Aorta (tissue), 5 donors: ENCODE measurements at places on chromosomes 7 and 10. TPM values are rescaled to one million over a fixed set of nuclear protein-coding genes. Genes with fewer than 3 reads are reported as not detected.
A peak's percentile ranks its signal among the peaks of the same experiment; 100 is the strongest.

DNA sequence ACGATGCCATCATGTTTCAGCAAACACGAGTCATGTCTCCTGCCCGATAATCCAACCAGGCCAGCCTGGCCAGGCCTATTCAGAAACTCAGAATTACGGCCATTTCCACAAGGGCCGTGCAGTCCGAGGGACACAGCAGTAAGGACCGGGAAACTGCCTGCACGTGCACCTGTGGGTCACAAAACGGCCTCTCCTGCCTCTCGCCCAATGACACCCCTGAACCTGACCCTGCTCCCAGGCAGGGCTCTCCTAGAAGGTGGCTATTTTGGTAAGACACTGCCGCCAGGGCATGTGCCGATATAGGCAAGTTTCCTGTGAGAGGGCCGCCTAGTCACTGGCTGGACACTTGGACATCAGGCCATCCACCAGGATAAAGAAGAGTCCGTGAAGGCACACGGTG is 196.7 kb downstream of the TCERG1L start:
- no peak overlapping the region for H3K27ac ChIP-seq
- H3K4me3 ChIP-seq = no peak overlapping the region
- no peaks in the 10 kb centered on the region for H3K4me1 ChIP-seq
- no peaks in the 10 kb centered on the region for H3K27me3 ChIP-seq

Gene GFRA1
- polyA plus RNA-seq = 0.15 TPM

DNA sequence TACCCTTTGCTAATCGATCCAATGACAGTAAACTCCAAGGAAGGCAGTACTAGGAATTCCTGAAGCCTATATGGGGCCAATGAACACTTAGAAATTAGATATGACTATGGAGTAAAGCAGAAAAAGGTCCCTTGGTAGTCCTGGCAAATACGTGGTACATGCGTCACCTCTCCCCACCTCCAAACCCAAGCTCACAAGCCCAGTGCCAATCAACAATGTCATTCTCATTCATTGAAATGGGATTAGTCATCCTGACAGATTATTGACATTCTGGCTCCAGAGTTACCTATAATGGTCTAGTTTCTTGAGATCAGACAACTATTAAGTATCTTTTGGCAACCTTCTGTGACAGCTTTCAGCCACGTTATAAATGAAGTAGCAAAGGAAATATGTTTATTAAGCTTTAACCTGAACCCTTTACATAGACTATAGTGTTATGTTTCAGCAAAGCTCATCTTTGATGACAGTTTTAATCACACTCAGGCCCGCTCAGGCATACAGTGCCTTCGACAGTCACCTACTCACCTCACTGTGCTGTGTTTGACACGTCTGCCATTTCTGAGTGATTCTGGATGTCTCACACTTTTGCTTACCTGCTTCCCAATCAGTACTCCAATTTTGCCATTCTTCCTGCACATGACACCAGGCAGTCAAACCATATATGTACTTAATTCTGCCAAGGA is 69.6 kb upstream of the ADO start:
- no peaks in the 10 kb centered on the region for H3K36me3 ChIP-seq
- H3K27ac ChIP-seq = no peak overlapping the region
- no peak overlapping the region for H3K4me3 ChIP-seq
- no peaks in the 10 kb centered on the region for H3K27me3 ChIP-seq

DNA sequence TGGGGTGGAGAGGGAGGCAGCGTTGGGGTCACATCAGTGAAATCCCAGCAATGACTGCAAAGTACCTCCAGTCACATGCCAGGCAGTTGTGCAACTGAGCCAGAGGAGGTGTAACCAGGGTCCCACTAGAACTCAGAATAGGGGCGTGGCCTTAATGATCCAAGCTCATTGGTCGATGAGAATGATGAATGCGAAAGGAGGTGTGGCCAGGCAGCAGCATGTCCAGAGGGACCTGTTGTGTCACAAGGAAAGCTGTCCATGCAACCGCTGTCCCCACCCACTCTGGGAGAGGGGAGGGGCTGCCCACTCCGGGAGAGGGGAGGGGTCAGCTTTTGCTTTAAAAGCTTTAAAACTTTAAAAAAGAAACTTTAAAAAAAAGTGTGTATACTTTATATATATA is 25.3 kb upstream of the MTPAP start:
- DNase-seq = no peak
- H3K36me3 ChIP-seq = no peaks in the 10 kb centered on the region
- H3K27me3 ChIP-seq = no peaks in the 10 kb centered on the region
- H3K27ac ChIP-seq = no peak overlapping the region
- H3K4me1 ChIP-seq = no peaks in the 10 kb centered on the region

GRCh38 chr10:31620226-31621151 is 301.5 kb downstream of the ZEB1 start:
- no peaks in the 10 kb centered on the region for H3K4me1 ChIP-seq
- no peaks in the 10 kb centered on the region for H3K36me3 ChIP-seq
- H3K4me3 ChIP-seq = no peak overlapping the region

GRCh38 chr10:34748767-34749166 is 66.3 kb downstream of the PARD3 start:
- no peak overlapping the region for H3K4me3 ChIP-seq
- no peak overlapping the region for H3K27ac ChIP-seq
- no peaks in the 10 kb centered on the region for H3K4me1 ChIP-seq
- no peak for DNase-seq

Gene PSMC2
- 119 TPM for polyA plus RNA-seq

GRCh38 chr7:66198956-66199355 is 6.2 kb upstream of the TPST1 start:
- H3K4me1 ChIP-seq = no peaks in the 10 kb centered on the region
- H3K27me3 ChIP-seq = no peaks in the 10 kb centered on the region
- no peak overlapping the region for H3K4me3 ChIP-seq
- no peaks in the 10 kb centered on the region for H3K36me3 ChIP-seq

GRCh38 chr7:21947056-21947455 is 1.4 kb upstream of the CDCA7L start:
- DNase-seq = no peak
- H3K27me3 ChIP-seq = no peaks in the 10 kb centered on the region
- no peak overlapping the region for H3K27ac ChIP-seq
- H3K4me3 ChIP-seq = no peak overlapping the region

- H3K4me3 ChIP-seq = peak overlapping the region; percentile 65
- H3K4me1 ChIP-seq = no peaks in the 10 kb centered on the region
- no peaks in the 10 kb centered on the region for H3K27me3 ChIP-seq
- no peaks in the 10 kb centered on the region for H3K36me3 ChIP-seq
- no peak for DNase-seq
Observed at GRCh38 chr10:33332183-33333065, 2.0 kb downstream of the NRP1 start.

DNA sequence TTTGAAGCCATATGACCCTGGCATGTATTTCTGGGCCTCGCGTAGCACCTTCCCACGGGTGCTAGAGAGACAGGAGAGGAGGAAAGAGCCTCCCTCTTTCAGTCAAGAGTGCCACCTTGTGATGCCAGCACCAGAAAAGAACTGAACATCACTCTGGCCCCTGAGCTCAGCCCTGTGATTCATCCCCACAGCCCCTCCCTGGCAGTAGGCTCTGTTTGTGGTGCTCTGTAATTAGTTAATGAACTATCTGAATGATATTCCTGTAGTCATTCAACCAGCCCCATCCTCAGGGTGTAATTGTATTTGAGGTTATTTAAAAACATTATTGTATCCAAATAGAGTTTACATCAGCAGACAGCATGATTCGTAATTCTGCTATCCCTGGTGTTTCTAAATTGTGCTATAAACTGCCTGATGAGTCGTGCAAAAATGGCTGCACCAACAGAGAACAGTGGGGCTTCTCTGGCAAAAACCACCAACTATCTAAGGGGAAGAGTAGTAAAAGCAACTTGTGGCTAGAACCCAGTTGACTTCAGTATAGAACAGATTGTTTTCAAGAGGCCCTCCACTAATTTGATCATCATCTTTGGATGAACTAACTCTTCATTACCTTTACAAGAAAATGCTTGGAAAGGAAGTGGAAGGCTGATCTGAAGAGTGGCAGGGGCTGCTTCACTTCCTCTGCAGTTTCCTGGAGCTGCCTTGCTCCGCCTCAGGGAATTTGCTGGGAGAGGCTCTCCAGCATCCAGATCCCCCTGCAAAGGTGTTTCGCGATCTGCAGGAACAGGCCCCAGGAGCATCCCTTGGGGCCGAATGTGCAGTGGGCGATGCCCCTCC is 23.7 kb upstream of the TIAL1 start:
- no peak overlapping the region for H3K4me3 ChIP-seq
- H3K27me3 ChIP-seq = no peaks in the 10 kb centered on the region
- DNase-seq = no peak
- no peak overlapping the region for H3K27ac ChIP-seq
- H3K36me3 ChIP-seq = no peaks in the 10 kb centered on the region

Gene BCL7B
- 92.3 TPM for polyA plus RNA-seq

DNA sequence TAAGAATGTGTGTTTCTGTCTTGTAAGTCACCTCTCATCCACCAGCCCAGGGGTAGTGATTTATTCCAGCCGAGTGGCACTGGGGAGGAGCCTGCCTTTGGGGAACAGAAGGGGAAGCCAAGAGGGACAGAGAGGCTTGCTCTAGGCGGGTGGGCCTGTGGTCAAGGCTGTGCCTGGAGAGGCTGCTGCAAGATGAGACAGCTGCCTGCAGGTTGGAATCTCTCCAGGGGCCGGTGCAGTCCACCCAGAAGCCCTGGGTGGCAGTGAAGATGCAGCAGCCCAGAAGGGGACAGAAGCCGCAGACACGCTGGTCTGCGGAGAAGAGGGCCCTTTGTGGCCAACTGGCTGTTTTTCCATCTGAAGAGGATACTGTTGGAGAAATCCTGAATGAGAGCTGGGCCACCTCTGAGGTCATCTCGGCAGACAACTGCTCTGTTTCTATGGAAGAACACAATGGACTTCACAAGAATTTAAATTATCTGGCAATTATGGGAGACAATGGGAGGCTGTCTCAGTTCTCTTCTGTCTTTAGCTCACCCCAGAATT is 175.7 kb downstream of the GFRA1 start:
- DNase-seq = no peak
- H3K36me3 ChIP-seq = no peaks in the 10 kb centered on the region
- no peak overlapping the region for H3K4me3 ChIP-seq
- no peaks in the 10 kb centered on the region for H3K27me3 ChIP-seq
- no peak overlapping the region for H3K27ac ChIP-seq

Gene AKR1C2
- polyA plus RNA-seq = 60.7 TPM

Gene DIP2C
- polyA plus RNA-seq = 9.0 TPM

- H3K27me3 ChIP-seq = no peaks in the 10 kb centered on the region
- H3K4me3 ChIP-seq = no peak overlapping the region
- no peak for DNase-seq
Observed at GRCh38 chr10:64215088-64215487, 693.9 kb downstream of the REEP3 start.

Gene COL13A1
- polyA plus RNA-seq = 32.8 TPM

- no peaks in the 10 kb centered on the region for H3K36me3 ChIP-seq
- no peak overlapping the region for H3K27ac ChIP-seq
- H3K4me3 ChIP-seq = no peak overlapping the region
- no peaks in the 10 kb centered on the region for H3K27me3 ChIP-seq
- H3K4me1 ChIP-seq = no peaks in the 10 kb centered on the region
- DNase-seq = no peak
Observed at GRCh38 chr7:79741684-79742083, 288.2 kb upstream of the MAGI2 start.

Gene C10orf71
- not detected for polyA plus RNA-seq

- no peaks in the 10 kb centered on the region for H3K36me3 ChIP-seq
- H3K4me3 ChIP-seq = no peak overlapping the region
- no peak for DNase-seq
- no peaks in the 10 kb centered on the region for H3K27me3 ChIP-seq
Observed at GRCh38 chr7:94357076-94357475, 37.6 kb upstream of the COL1A2 start.

Gene GPNMB
- polyA plus RNA-seq = 175 TPM

DNA sequence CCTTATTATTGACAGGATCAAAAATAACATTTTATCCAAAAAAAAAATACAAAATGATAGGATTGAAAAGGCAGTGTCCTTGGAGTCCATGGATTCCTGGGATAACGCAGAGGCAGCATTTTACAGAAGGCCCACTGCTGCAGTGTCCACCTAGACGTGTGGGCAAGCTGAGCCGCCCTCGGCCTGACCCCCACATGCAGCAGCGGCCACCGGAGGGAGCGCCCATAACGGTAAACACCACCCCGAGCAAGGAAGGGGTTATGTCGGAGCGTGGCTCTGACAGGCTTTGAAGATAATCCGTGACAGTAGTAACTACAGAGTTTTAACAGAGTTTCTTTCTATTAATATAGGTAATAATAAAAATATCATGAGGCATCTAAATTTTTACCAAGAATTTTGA is 45.3 kb upstream of the PITRM1 start:
- H3K4me1 ChIP-seq = no peaks in the 10 kb centered on the region
- no peaks in the 10 kb centered on the region for H3K36me3 ChIP-seq
- no peak overlapping the region for H3K27ac ChIP-seq

DNA sequence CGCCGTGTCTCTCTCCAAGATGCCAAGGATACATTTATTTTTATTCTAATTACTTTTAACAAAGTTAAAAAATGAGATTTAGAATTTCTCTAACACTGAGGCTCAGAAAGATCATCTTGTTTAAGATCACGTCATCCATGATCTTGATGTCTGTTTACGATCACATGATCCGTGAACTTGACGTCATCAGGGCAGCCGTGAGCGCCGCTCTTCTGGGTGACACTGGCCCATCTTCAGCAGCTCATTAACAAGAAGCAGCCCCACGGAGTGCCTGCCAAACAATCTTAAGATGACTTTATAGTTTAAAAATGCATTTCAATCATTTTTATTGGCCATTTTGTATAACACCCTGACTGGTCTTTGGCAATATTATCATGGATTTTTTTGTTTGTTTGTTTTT is 291.1 kb upstream of the PRKCQ start:
- H3K4me1 ChIP-seq = no peaks in the 10 kb centered on the region
- H3K27ac ChIP-seq = no peak overlapping the region
- no peaks in the 10 kb centered on the region for H3K27me3 ChIP-seq
- H3K36me3 ChIP-seq = no peaks in the 10 kb centered on the region

DNA sequence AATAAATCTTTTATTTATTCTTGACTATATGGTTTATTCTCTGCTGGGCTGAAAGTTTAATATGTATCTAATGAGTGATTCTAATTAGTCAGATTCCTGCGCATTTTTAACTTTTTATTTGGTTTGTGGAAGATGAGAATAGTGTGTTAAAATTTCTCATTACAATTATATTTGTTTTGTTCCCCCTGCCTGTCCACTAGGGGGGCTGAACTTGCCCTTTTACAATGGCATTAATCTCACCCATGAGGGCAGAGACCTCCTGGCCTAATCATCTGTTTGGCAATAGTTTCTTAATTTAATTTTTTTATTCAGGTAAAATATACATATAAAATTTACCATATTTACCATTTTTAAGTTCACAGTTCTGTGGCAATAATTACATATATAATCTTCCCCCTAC is 278.5 kb upstream of the NPY start:
- no peaks in the 10 kb centered on the region for H3K36me3 ChIP-seq
- H3K27me3 ChIP-seq = no peaks in the 10 kb centered on the region
- DNase-seq = no peak
- H3K4me1 ChIP-seq = no peaks in the 10 kb centered on the region
- H3K27ac ChIP-seq = no peak overlapping the region

- H3K4me1 ChIP-seq = no peaks in the 10 kb centered on the region
- H3K36me3 ChIP-seq = no peaks in the 10 kb centered on the region
- no peak overlapping the region for H3K4me3 ChIP-seq
Observed at GRCh38 chr10:6583447-6583846, 3.4 kb upstream of the PRKCQ start.

Gene TSPAN13
- polyA plus RNA-seq = 7.9 TPM

Gene SP4
- 2.7 TPM for polyA plus RNA-seq
